Fibroblast of lung (primary cell): ENCODE measurements at places on chromosomes 12 and 14. TPM values are rescaled to one million over a fixed set of nuclear protein-coding genes. Genes with fewer than 3 reads are reported as not detected.

The FAM216A gene
- total RNA-seq, result 14.9 and 16.5 TPM in 2 replicates

The IAPP gene
- not detected in 2 replicates for total RNA-seq

The COCH gene
- total RNA-seq, result 0.33 and 0.51 TPM in 2 replicates

The KRT80 gene
- total RNA-seq, result under 0.01 and 0.17 TPM in 2 replicates

The VASH1 gene
- total RNA-seq, result 4.5 and 6.2 TPM in 2 replicates

The TGM1 gene
- total RNA-seq, result 0.51 and 0.83 TPM in 2 replicates
